ENCODE measurements at places on chromosomes 2 and 18.

- DNase-seq = no peak
Measured at GRCh38 chr2:135904341-135904989, 28.2 kb upstream of the MCM6 start.

- no peak for DNase-seq
Measured at GRCh38 chr2:37322368-37322767, 2.3 kb downstream of the PRKD3 start.

- DNase-seq = no peak
Measured at GRCh38 chr2:196170213-196170605, 1.2 kb downstream of the STK17B start.

GRCh38 chr2:136126421-136126926 is 8.5 kb upstream of the CXCR4 start:
- DNase-seq = no peak

DNA sequence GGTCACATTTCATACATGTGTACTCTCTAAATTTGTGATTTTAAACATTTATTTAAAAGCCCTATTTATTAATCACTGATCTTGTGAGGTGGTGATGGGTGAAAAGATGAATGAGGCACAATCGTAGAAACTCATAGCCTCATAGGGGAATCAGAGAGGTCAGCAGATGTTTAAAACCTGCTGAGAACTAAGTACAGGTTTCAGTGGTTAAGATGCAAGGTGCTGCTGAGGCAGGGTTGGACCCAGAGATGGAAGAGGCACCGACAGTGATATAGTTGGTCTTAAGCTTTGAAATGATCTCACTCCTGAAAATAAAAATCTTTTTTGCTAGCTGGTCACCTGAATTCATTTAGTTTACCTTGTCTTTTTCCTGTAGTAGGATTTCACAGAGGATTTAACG is 49.6 kb downstream of the LINC00305 start:
- DNase-seq = no peak

DNA sequence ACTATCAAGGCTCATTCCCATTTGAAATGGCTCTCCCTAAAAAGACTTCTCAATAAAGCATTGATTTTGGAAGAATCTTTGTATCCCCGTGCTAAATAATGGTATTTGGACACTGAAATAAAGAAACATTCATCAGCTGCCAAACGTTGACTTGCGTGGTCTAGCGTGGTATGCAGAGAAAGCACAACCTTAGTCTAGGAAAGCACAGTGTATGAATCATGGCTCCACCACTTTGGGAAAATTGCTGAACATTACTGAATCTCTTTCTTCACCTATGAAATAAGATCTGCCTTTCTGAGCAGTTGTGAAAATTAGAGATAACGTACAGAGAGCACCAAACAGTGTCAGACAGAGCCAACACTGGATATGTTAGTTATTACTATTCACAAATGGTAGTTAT is 353.9 kb downstream of the SS18 start:
- no peak for DNase-seq

DNA sequence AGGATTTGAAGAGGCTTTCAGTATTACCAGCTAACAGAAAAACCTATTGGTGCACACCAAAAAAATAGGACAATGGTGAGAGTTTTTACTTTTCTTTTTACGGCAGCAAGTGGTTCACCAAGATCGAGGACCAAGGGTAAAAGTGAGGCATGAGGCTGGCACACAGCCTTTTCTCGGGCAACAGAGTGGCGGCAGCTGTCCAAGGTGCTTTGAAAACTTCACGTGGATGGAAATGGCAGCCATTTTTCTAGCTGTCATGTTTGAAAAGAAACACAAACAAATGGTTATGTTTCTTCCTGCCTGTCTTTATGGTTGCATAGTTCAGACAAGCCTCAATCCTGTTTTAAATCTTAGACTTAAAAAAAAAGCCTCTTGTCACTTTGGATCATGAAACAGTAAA is 812.5 kb upstream of the CHAC2 start:
- DNase-seq = no peak

DNA sequence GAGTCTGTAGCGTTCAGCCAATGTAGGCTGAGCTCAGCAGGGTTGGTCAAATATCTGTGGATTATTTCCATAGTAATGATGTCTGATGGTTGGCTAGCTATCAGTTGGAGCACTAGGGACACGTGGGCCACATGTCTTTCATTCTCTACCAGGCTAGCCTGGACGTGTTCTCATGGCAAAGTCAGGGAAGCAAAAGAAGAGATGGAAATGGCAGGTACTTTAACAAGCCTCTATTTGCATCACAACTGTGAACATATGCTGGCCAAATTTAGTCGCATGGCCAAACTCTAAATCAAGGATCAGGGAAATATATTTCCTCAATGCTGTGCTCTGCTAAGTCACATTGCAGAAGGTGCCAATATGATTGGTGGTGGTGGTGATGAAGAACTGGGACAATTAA is 371.6 kb upstream of the CHST9 start:
- no peak for DNase-seq

DNA sequence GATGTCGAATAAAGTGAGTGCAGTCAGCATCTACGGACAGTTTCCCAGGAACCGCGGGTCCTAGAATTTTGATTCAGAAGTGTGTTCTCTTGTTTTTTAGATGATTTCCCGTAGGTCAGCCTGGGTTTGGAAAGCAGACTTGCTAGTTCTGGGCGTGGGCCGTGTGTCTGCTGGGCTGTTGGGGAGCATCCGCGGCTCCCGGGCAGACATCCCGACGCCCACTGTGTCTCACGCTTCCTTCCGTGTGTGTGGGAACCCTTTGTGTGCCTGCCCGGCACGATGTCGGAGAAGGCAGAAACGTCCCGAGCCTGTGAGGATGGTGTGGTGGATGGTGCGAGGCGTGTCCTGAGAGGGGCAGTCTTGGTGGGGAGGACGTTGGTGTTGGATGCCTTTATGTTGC is 18.4 kb downstream of the CTDP1 start:
- DNase-seq = no peak

- DNase-seq = no peak
Measured at GRCh38 chr18:23958036-23958435, 56.5 kb upstream of the TTC39C start.

- DNase-seq = no peak
Measured at GRCh38 chr18:4781873-4782272, 326.8 kb upstream of the DLGAP1 start.

DNA sequence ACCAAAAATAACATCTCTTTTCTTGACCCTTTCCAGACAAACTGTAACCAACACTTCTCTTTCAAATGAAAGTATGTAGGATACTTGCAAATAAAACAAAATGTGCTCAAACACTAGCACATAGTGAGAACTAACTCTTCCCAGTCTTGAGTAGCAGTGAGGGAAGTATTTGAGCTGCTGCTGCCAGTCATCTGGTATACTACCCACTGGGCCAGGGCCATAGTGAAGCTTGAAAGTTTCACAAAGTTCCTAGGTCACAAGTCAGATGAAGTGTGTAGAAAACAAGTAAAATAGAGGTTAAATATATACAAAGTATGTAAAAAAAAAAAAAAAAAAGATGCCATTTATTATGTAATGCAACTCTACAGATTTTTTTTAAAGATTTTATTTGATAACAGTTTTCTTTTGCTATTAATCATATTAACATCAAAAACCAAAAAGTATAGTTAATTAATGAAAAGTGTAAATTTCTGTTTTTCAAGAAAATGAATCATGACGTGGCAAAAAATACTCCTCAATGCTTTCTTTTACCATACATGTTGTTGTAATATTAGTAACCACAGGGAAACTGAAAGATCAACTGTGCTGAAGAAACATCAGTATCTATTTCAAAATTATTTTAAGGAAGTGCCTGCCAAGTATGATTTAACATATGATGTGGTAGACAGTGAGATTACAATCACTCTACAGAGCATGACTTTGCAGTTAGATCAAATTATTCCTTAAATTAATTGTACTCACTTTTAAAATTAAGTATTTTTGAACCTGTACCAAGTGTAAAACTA is 21.6 kb upstream of the TRIB2 start:
- DNase-seq = no peak

DNA sequence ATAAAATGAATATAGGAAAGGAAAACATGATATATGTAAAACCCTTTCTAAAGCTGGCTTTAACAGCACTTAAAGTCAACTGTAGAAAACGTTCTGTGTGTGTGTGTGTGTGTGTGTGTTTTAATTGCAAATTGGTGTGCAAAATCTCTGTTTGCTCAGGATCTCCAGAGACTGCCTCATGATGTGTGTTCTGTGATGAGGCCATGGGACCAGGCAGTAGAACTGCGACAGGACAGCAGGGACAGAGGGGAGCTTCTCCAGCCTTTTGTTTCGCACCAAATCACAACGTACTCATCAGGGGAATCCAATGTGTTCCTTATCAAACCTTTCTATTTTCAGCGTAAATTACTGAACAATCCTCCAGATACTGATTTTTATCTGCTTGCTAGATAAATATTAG is 66.7 kb downstream of the NXPH2 start:
- DNase-seq = no peak

DNA sequence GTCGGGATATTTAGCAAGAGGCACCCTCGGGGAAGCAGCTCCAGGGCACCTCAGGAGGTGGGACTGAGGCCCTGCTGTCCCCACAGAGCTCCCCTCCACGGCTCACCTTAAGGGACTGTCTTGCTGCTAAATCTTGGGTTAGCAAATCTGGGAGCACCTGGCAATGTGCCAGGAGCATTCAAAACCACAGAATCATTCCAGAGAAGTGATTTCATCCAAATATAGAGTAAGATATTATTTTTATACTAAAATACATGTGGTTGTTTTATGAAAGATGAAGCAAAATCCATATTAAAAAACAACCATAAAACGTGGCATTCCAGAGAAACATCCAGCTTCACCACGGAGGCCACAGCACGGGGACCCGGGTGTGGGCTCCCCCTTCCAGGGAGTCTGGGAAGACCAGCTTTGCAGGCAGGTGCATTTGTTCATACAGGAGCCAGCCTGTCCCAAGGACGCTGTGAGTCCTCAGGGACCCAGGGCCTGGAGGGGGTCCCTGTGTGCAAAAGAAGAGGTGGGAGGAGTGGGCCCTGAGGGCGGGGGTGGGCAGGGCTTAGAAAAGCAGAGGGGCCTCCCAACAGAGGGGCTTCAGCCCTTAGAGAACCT is 16.3 kb downstream of the HS1BP3 start:
- no peak for DNase-seq

- no peak for DNase-seq
Measured at GRCh38 chr2:117674172-117674571, 140.3 kb upstream of the DDX18 start.

DNA sequence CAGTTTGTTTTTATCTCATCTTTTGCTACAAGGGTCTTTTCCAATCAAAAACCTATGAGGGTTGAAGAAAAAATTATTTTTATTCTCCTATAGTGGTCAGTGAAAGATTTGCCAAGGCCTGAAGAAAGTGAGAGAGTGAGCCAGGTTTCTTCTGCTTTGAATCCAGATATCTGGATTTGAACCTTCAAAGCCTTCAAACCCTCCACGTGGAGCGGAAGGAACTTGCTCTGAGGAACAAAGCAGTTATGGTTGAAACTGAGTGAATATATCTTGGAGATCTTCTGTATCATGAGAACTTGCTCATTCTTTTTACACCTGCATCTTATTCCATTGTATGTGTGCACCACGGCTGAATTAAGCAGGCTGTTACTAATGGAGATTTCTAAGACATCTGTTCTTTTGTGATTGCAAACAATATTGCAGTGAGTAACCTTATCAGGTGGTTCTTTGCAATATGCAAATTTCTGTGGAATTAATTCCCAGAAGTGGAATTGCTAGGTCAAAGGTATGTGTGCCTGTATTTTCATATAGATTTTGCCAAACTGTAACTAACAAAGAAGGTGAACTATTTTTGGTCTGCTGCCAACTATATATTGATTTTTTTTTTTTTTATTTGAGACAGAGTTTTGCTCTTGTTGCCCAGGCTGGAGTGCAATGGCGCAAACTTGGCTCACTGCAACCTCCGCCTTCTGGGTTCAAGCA is 147.9 kb downstream of the B3GNT2 start:
- no peak for DNase-seq

GRCh38 chr2:171557363-171557762 is 35.1 kb downstream of the CYBRD1 start:
- no peak for DNase-seq

DNA sequence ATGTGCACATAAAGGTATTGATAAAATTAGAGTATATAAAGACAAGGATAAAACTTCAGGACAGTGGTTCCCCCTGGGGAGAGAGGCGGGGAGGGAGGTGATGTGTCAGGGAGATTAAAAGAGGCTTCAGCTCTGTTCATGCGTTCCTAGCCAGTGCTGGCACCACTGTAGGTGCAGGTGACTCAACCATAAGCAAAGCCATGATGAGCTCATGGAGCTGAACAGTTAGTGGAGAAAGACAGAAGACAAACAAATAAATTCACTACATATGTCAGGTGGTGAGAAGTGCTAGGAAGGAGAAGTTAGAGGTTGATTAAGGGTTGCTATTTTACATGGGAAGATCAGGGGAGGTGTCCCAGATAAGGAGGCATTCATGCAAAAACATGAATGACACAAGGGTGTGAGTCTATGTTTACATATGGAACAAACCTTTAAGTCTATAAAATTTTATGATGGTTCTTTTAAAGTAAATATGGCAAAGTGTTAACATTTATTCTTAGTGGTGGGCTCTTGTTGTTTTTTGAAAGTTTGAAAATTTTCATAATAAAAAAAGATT is 136.0 kb downstream of the ANKRD44 start:
- DNase-seq = no peak

DNA sequence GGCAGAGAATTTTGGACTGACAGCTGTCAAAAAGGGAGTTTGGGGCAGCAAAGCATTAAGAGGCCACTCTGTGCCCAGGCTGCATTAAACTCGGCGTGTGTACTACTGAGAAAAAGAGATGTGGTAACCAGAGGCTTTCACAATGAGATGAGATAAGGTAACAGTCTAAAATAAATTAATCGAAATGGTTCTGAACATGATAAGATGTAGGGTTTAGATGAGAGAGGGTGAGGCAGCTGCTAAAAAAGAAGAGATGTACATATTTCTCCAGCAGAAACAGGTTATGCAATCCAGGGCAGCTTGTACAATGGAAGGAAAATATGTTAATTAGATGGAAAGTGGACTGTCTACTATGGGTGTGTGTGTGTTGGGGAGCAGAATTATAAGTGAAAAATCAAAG is 39.2 kb upstream of the ACTR3 start:
- DNase-seq = no peak

- DNase-seq = no peak
Measured at GRCh38 chr2:101064125-101064502, 62.0 kb downstream of the RPL31 start.

GRCh38 chr2:164717000-164717803 is 95.9 kb upstream of the GRB14 start:
- no peak for DNase-seq

DNA sequence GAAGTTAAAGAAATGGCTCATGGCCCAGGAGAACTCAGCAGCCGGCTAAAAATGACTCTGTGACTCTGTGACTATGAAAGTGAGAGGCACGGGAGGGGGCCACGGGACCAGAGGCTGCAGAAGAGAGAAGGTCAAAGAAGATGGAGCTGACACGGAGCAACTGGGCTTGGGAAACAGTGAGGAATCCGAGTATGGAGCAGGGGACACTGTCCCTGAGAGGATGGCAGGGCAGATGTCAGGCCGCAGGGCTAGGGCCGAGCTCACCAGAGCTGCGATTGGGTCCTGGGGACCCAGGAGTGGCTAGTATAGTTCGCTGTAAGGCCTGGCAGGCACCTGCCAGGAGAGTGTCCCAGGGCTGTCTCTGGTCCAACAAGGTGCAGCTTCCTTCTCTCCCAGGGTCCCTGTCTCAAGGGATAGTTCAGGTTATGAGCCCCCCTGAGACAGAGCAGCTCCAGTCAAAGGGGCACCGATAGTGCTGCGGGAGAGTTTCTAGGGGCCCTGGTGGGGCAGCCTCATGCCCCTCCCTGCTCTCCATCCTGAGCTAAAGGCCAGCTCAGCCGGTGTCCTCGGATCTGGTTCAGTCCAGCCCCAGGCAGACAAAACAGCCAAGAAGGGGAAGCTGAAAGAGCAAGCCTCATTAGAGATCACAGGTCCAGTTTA is 42.7 kb downstream of the CIB4 start:
- DNase-seq = no peak

GRCh38 chr2:101188683-101189405 is 37.7 kb upstream of the TBC1D8 start:
- no peak for DNase-seq
